ENCODE measurements at places on chromosomes 3 and 15. TPM values are rescaled to one million over a fixed set of nuclear protein-coding genes. Genes with fewer than 3 reads are reported as not detected.

DNA sequence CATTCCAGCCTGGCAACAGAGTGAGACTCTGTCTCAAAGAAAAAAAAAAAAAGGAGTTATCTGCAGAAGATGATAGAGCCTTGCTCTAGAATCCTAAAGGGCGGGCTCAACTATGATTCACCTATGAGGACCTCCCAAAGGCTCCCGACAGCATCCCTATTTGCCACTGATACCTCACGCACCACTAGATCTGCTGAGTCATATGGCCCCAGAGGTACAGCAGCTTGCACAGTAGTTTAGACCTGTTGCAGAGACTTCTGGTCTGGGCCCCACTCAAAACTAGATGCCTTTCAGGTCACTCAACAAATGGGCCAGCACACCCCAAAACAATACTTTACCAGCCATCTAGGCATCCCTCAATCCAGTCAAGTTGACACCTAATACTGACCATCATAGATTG is 38.1 kb upstream of the PTX3 start:
- no peak for DNase-seq

GRCh38 chr3:133138017-133138416 is 99.8 kb downstream of the TMEM108 start:
- no peak for DNase-seq

GRCh38 chr3:69178838-69179739 is 56.7 kb upstream of the LMOD3 start:
- DNase-seq: no peak

- DNase-seq: no peak
These were observed 15.0 kb upstream of the EHD4 start for GRCh38 chr15:41987246-41987924.

DNA sequence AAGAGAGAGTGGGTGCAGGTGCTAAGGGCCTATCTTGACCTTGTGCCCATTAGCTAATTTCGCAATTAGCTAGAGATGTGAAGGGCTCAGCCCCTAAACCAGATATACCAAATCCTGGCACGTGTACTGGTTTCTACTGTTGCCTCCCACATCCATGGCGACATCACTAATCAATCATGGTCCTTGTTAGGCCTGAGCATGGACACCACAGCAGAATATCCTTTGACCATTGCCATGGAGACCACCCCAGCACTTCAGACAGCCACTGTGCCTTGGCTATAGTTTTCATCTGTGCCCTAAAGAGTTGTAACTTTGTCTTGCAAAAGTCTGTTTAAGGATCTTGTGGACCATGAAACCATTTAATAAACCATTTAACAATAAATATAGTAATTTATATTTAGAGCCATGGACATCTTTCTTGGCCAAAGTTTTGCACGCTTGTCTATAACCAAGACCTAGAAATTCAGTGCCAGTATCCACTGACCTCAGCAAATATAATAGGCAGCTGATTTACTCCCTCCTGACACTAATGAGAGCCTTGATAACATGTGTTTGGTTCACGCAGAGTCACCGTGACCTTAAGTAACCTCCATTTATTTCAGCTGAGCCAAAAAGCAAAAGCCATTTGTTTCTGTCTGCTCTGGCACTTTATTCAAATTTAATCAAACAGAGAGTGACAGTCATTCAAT is 43.4 kb downstream of the COLQ start:
- DNase-seq: no peak

DNA sequence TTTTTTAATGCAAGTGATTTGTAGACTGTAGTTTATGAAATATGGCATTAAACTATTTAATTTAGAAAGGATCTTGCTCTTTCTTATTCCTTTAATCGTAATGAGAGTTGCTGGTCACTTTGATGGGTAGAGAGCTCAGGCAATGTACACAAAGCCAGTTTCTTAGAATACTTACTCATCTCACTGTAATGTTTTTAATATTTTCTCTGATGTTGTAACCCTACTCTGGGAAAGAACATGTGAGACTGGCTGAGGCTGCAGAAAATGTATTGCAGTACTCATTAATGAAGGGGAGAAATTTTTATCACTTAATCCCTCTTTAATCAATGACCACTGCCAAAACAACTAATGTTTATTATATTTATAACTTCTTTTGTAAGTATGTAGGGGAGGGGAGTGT is 479.4 kb upstream of the KCNMB2 start:
- DNase-seq: no peak

- no peak for DNase-seq
These were observed 12.7 kb upstream of the OXSR1 start for GRCh38 chr3:38152609-38153008.

GRCh38 chr3:48289659-48290058 is 43.8 kb downstream of the SPINK8 start:
- DNase-seq: no peak

- DNase-seq: no peak
These were observed 73.0 kb downstream of the MYH15 start for GRCh38 chr3:108437439-108437838.

- DNase-seq: peak; percentile 28
These were observed 95.0 kb downstream of the VGLL4 start for GRCh38 chr3:11548721-11549131.

- no peak for DNase-seq
These were observed 34.5 kb downstream of the ZBTB11 start for GRCh38 chr3:101642441-101642840.

- DNase-seq: no peak
These were observed 35.6 kb upstream of the SHC4 start for GRCh38 chr15:48999314-48999713.

DNA sequence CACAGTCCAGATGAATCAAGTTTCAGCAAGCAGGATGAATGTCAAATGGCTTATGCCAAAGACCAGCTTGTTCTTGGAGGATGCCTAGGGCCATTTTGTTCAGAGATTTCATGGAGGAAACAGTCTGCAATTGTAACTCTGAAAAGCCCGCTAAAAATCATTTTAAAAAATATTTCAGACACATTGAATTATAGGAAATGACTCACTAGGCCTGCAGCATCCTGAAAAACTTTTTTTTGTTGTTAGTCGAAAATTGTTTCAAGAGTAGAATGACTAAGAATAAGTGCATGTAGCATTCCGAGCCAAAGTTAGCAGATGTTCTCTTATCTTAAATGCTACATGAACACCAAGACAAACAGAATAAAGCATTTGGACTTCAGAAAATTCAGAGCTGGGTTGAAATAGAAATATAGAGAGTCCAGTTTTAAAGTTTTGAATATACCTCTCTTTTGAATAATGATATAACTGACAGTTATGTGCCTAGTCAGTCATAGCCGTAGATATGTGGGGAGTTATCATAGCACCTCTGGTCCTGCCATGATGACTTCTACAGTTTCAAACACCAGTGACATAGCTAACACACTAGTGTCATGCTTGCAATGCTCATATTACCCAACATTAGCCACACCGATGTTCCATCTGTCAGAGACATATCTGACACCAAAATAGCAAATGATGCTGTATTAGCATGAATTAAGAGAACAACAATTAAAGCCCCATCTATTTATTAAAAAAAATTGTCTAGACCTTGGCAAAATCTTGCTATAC is 1462.8 kb upstream of the GBE1 start:
- no peak for DNase-seq

- no peak for DNase-seq
These were observed 6.6 kb upstream of the KBTBD8 start for GRCh38 chr3:66991459-66991858.

GRCh38 chr15:89883518-89883917 is 10.3 kb downstream of the AP3S2 start:
- no peak for DNase-seq

DNA sequence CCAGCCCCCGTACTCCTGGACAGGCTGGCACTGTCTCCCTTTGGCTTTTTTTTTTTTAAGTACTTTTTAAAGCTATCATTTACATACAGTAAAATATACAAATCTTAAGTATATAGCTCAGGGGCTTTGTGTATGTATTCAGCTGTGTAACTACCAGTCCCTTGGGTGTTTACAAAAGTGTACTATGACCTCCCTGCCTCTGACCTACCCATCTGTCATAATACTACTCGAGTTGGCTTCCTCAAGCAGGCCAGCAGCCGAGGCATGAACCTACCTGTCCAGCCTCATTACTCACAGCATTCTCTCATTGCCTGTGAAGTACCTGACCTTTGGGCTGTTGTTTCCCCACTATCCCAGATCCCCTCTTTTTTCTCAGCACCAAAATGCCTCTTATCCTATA is 33.2 kb downstream of the ABHD2 start:
- no peak for DNase-seq

DNA sequence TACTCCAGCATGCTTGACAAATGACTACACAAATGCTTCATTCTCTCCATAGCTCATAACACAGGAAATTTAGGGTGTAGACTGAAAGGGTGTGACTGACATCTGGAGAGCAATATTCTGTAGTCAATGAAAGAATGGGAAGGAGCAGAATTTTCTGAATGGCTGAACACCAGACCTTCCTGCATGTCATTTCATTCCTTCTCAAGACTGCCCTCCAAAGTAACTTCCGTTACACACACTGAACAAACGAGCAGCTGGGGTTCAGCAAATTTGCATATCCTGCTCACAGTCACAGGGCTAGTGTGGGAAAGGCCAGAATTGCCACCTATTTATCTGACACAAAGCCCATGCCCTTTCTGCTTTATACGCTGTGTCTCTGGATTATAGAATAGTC is 325.0 kb upstream of the CFAP20DC start:
- DNase-seq: no peak

GRCh38 chr3:61858054-61858453 is 296.7 kb downstream of the PTPRG start:
- no peak for DNase-seq

- peak; percentile 95 for DNase-seq
These were observed 12.8 kb downstream of the VILL start for GRCh38 chr3:38003371-38003816.

DNA sequence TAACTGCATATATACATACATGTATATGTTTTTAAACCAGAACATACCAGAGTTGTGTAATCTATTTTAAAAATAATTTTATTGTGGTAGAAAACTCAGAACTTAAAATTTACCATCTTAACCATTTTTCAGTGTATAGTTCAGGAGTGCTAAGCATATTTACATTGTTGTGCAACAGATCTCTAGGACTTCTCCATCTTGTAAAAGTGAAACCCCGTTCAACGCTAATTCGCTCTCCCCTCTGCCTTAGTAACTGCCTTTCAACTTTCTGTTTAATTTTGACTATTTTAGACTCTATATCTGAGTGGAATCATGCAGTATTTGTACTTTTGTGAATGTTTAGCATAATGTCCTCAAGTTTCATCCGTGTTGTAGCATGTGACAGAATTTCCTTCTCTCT is 51.8 kb upstream of the SSR3 start:
- DNase-seq: no peak

DNA sequence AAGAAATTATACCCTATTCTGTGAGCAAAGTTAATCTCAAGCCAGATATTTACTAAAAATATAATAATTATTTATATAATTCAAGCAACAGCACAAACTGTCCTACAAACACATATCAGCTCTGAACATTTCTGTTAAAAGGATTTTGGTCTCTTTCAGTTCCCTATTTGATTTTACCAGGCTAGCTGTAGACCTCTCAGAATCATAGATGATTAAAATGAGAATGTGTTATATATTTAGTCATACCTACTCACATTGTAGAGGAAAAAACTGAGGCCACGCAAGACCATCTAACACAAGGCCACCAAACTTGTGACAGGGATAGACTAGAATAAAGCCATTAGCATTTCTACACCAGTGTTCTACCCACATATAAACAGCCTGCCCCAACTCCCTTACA is 28.5 kb downstream of the ACKR4 start:
- DNase-seq: no peak

DNA sequence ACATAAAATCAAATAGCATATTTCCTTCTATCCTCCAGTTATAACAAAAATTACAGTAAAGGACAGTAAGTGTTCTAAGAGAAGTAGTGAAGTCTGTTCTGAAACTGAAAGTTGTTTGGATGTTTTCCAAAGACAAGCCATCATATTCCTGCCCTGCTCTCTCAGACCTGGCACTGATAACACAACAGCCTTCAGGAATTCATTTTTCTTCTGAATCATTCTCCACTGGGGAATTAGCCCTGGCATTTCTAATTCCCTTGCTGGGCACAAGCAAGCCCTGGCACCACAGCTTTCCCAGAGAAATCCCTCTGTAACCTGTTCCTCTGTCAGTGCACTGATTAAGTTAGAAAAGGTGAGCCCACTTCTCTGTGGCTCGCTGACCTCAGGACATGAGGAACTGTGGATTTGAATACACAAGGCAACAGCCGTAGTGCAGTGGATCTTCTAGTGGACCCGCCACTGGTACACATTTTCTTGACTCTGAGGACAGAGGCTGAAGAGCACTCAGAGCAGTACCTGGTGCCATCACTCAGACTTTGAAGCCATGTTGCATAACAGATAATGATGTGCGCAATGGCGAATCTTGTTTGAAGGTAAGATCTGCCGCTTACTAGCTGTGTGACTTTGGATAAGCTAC is 61.6 kb downstream of the WWTR1 start:
- DNase-seq: no peak

GRCh38 chr15:75455982-75456531 is 4.6 kb upstream of the SIN3A start:
- DNase-seq: no peak

GRCh38 chr3:160564949-160565441 is 376 bp downstream of the KPNA4 start:
- peak; percentile 81 for DNase-seq

DNA sequence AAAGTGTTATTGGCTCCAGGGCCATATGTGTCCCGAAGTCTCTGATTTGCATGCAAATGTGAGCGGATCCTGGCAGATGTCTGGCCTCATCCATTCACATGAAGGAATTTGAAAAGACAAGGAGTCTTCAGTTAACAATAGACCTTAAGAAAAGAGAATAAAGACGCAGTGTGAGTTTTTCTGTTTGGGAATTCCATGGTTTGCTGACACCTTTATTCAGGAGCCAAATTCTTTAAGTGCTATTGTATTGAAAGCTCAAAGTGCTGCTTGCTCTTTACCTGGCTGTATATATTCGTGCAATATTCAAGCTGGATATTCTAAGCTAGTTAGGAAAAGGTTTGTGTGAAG is 2.2 kb downstream of the LRRN1 start:
- peak; percentile 65 for DNase-seq

DNA sequence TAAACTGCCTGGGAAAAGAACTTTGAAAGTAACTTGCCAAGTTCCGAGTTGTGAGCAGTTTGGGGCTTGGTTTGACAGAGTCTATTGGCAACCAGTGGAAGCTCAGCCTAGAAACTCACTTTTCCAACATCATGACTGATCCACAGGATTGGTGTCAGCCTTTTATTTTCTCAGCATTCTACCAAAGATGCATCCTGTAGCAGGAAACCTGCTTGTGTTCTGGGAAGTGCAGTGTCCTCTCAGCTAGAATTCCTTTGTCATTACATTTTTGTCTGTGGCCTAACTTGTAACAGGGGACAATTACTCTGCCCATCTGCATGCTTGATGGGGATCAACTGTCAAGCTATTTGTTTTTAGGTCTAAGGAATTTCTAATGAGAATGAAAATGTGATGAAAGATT is 116.7 kb upstream of the LMOD3 start:
- DNase-seq: no peak

The ITIH1 gene
- not detected for total RNA-seq

The RBSN gene
- 17.6 TPM for total RNA-seq

The KBTBD8 gene
- total RNA-seq: 6.7 TPM

The ZMYND10 gene
- total RNA-seq: 1.3 TPM

The NUTM1 gene
- total RNA-seq: 0.26 TPM

The LRRC3B gene
- 0.62 TPM for total RNA-seq

The FILIP1L gene
- total RNA-seq: 0.30 TPM

The GAP43 gene
- 26.4 TPM for total RNA-seq

The TRIM69 gene
- 6.2 TPM for total RNA-seq

The CHRD gene
- total RNA-seq: 10.5 TPM
